Stimulated activated CD8-positive, alpha-beta memory T cell treated with anti-CD3 and anti-CD28 coated beads, Interleukin-4, amount 100 ng/mL, for 4 hours (primary cell): ENCODE measurements at places on chromosomes 7 and 10.

DNA sequence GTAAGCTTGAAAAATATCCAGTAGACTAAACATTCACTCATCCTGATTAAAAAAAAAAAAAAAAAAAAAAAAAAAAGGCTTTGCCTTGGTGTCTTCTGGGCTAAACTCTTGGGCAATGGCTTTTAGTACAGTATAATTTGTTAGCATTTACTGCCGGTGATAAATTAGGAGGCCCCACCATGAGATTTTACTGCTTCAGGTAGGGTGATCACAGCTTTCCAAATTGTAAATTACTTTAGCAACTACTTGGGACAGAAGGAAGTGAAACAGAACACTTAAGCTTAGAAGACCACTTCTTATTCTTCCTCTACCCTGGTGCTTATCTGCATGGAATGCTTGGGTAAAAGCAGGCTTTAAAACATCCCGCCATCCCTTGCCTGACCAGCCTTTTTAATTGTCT, 152.1 kb downstream of the HIBADH start:
- DNase-seq = no peak

DNA sequence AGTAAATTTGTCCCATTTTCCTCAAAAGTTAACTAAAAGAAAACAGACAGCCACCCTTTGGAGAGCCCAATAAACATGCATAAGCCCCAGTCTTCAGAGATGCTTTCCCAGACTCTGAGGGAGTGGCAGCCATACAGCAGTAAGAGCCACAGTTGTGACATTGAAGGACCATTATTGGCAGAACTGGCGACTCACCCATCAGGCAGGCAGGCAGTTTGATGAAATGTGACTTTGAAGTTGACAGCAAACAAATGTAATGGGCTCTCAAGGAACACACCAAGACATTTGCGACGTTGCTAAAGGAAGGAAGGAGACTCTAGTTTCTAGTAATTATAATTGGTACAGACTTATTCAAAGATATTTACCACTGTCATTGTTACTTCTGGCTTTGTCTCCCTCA, 287.5 kb upstream of the PHYHIPL start:
- no peak for DNase-seq

GRCh38 chr7:25476863-25477499, 248.7 kb upstream of the NPVF start:
- DNase-seq = no peak

DNA sequence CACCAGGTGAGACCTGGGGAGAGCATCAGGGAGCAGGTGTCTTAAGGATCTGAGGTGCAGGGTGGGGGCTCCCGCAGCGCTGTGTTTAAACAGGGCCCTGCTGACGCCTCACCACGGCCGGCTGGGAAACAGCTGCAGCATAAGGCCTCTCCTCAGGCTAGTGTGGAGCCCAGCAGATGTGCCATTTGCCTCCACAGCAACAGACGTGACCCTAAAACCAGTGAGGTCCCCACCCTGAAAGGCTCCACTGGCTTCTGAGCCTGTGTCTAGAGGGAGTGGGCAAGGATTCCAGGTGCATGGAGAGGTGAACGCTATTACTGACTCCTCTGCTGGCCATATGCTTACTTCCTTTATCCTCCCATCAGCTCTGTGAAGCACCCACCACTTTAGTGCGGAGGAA, 47.8 kb downstream of the SYPL1 start:
- no peak for DNase-seq

DNA sequence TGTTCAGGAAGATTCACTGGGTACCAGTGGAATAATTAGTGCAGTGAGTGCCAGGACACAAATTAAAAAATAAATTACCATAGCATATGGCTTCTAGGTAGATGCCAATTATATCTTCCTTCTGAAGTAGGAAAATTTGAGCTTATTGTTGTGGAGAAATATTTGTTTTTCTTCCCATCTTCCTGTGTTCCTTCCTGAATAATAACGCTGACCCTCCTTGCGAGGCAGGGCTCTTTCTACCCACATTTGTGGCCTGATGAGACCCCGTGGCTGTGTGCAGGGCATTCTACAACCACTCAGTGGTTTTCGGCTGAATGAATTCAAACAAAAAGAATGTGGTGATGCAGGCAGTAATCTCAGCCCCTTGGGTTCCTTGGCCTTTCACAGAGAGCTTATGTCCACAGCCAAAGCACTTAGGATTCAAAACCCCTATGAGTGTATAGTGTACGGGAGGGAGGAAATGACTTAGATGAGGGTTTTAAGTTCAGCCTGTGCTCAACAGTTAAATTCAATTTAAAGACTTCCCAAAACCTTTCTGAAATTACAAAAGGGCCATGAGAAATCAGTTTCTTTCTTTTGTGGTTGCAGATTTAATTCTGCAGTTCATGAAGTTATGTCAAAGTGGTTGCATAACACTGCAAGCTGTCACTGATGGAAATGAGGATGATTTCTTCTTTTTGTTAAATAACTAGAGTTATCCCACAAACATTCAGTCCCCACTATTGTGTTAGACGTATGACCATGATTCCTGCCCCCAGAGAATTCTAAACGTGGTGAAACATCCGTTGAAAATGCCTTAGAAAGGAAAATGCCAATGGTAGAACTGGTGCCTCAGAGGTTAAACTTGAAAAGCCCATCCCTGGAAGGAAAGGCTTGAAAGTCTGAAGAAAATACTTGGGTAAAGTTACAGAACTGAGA, 255.3 kb downstream of the FZD1 start:
- no peak for DNase-seq

- no peak for DNase-seq
Observed at GRCh38 chr7:107164092-107164491, 4.7 kb upstream of the HBP1 start.

GRCh38 chr7:15845461-15845860, 159.0 kb upstream of the MEOX2 start:
- DNase-seq = no peak

DNA sequence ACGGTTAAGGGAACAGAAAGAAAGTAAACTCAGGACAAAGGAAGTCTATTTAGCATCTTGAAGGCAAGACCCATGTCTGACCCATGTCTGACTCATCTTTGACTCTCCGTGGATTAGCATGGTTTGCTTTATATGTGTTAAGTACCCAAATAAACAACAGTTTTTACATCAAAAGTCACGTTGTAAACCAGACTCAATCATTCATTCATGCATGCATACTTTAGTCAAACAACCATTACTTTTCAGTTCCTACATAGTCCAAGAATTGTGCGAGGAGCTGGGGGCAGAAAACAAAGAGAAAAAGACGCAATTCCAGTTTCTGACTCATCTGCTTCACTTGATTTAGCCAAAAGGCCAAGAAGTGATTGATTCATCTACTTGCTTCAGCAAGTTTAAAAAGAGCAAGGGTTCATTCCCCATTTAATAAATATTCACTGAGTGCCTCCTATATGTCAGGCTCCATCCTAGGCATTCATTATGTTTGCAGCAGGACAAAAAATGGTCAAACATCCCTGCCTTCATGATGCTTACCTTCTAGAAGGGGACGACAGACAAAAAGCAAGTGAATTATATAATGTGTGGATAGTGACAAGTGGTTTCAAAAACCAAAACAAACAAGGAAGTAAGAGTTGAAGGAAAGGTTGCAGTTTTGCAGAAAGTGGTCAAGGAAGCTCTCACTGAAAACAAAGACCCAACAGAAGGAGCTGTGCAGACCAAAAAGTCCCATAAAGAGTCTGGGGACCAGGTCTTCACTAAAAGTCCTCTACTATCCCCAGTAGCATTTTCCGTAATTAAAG, 116.2 kb downstream of the FAM107B start:
- DNase-seq = no peak

DNA sequence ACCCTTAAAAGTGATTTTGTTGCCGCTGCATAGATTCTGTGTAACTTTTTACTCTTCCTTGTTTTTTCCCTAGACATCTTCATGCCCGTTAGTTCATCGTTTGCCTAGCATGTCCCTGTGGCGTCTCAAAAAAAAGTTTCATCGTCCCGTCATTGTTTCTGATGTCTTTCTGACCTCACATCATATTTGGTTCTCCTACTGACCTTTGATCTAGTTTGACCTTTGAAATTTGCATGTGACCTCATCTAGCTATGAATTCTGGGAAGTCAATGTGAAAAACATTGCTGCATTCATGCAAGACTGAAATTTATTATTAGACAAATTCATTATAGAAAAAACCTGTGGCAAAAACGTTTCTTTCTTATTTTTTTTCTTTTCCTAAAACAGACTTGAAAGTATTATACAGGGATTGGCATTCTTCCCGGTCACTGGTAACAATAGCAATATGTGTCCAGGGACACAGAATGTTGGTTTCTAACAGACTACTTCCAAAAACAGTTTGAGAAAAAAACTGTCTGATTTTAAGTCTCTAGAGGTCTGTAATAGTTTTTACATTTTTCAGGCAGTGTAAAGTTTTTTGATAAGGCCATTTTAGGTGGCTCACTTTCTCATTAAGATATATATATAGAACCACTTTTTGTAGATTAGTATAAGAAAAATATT, 280.9 kb downstream of the USP6NL start:
- no peak for DNase-seq

- no peak for DNase-seq
Observed at GRCh38 chr7:90657481-90657880, 61.4 kb downstream of the CDK14 start.
